ENCODE measurements at places on chromosomes 1 and 21.
A peak's percentile ranks its signal among the peaks of the same experiment; 100 is the strongest.

GRCh38 chr1:43776043-43776761 lies 68.9 kb downstream of the ST3GAL3 start:
- no peak for DNase-seq

DNA sequence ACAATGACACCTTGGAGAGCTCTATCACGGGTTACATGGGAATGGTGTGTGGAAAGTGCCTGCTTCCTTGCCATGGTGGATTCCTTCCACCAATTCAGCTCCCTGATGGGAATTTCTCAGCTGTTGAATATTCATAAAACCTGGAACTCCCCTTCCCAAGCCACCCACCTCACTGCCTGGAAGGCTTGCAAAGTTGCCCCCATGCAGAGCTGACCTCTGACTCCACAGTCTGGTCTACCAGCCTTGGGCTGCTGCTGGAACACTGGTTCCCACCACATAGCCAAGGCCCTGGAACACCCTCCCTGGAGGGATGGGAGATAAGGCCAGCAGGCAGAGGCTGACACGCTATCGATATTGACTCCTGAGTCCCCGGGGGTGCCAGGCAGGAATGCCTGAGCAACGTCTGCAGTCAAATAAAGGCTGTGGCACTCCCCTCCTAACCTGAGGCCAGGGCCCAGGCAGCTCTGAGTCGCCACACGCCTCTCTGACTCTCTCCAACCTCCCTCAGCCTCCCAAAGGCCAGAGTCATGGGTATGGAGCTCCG lies 8.8 kb downstream of the CCDC24 start:
- no peak for DNase-seq

GRCh38 chr1:169604781-169605560 lies 18.7 kb upstream of the F5 start:
- no peak for DNase-seq

- DNase-seq: no peak
Observed at GRCh38 chr1:65965112-65965996, 172.7 kb downstream of the PDE4B start.

GRCh38 chr1:201042779-201043461 lies 19.4 kb upstream of the KIF21B start:
- peak; percentile 18 for DNase-seq

DNA sequence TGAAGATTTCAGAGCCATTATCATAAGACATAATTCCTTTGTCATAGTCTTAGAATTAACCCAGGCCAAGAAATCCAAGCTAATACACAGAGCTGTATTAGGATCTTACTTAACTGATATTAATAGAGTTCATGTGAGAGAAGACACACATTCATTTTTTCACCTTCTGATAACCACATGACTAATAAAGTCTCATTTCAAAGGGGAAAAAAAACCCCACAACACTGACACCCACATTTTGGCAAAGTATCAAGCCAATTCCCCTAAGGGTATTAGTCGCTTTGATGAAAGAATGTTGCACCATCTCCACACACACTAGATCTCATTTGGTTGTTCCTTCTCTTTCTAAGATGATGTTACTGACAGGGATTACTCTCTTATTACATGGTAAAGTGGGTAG lies 344.4 kb upstream of the ESRRG start:
- no peak for DNase-seq

DNA sequence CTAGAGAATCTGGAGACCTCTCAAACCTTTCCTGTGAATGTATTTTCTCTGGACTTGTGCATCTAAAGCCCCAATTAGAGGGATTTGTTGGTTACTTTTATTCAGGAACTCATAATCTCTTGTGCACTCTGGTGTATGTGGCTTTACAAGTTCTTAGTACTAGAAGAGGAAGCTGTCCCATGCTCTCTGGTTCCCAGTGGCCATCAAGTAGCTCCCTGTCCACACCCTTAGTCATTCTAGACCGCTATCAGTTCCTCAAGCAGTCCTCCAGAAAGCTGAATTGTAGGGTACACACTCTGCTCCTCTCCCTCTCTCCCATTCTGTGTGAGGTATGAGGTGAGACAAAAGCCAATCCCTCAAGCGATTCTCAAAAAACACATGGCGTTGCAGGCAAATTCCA lies 470.3 kb downstream of the PTPRC start:
- DNase-seq: no peak

DNA sequence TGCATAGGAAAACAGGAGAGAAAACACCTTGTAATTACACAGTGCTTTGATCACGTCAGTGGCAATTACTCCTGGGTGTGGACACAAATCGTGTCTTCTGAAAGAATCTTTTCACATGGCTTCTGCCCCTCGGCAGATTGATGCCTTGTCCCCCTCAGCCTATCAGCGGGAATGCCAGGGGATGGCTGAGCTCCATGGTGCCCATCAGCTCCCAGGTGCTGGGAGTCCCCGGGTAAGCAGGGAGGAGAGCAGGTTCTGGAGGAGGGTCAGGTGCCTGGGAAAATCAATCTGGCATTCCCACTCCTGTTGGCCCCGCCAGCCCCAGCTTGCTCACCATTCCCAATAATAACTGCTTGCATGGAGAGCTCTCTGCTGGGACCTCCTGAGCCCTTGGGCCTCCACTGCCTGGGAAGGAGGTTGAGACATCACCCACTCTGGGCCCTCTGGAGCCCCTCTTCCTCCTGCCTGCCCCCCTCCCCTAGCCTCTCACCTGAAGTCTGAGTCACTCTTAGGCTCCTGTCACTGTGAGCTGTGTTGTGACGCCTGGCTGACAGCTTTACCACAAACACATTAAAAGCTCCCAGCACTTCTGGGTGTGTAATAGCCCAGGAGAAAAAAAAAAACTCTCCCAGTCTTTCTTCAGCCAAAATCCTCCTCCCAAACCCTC lies 4.9 kb downstream of the CAMK2N1 start:
- DNase-seq: no peak

DNA sequence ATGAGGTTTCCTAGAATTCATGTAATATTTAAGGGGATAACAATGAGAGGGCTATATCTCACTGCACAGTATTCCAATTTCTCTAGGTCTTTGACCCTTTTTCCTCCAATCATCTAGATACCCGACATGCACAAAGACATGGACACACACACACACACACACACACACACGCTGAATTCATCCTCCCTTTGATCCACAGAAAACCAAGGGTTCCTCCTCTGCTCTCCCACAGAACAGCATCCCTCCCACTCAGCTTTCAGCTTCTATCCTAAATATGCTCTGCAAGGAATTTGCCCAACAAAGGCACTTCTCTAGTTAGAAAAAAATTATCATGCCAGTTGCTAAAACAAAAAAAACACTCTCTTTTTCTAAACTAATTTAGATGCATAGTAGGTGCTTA lies 231.7 kb downstream of the RGS7 start:
- DNase-seq: no peak

- no peak for DNase-seq
Observed at GRCh38 chr1:229843627-229844238, 217.7 kb downstream of the URB2 start.

- DNase-seq: no peak
Observed at GRCh38 chr1:118333601-118334210, 148.7 kb upstream of the SPAG17 start.

DNA sequence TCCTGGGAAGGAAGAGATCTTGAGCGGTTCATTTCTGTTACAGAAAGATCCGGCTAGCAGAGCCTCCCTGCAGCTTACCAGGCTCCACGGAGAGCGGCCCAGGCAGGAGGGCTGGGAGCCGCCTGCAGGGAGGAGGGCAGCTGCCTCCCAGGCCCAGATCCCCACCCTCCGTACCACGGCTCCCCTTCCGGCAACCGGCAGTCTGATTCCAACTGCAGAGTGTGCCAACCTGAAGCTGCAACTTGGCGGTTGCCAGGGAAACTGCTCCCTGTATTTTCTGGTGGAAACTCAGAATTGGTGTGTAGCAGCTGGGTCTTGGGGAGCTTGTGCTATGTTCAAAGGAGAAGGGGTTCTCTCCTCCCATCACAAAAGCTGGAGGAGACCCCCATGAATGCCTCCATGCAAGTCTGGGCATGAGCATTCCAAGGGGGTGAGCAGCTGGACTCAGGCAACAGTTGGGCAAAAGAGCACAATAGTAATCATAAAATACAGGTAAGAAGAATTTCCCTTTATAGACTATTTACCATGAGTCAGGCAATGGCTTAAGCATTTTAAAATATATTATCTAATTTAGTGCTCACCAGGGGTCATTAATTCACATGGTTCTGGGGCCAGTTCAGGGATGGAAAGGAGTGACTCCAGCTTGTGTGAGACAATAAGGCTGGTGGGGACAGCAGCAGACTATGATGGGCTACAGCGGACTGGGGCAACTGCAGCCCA lies 46.1 kb upstream of the KAZN start:
- DNase-seq: no peak

DNA sequence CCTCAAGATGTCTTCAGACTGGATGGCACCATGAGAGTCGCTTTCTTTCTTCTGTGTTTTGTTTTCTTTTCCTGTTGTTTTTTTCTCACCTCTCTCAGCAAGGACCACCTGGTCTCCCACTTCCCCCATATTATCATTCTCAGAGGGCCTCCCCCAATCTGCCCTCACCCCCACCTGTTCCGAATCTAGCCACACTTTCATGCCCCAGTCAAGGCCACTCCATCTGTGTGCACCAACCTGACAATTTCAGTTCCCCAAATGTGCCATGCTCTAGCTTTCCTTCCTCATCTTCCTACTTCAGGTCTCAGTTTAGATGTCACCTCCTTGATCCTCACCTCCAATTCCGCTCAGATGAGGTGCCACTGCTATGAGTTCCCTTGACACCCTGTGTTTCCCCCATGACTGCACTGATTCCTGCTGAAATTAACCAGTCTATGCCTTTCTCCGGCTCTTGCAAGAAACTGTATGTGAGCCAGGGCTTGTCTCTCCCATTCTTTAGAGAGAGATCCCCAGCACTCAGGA lies 146.2 kb downstream of the PLPP3 start:
- DNase-seq: no peak

- no peak for DNase-seq
Observed at GRCh38 chr21:20971296-20971921, 26.8 kb upstream of the NCAM2 start.

GRCh38 chr1:19138331-19138730 lies 71.7 kb downstream of the UBR4 start:
- DNase-seq: no peak

DNA sequence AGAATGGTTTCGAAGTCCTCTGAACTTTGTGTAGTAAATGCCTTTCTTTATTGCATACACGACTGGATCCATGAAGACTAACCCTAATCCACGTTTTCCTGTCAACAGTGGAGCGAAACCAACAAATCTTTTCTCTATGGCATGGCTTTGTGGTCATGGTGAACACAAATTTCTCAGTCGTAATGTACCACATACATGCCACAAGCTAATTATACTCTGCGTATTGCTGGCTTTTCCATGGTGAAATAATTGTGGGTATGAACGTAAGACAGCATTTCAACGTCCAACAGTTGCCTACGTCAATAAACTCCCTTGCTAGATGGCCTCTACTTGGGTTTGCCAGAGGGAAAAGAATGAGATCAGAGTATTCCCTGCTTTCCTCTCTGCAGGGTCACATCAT lies 27.5 kb downstream of the INTS7 start:
- no peak for DNase-seq

- DNase-seq: peak; percentile 27
Observed at GRCh38 chr21:34276711-34277425, 86.9 kb upstream of the KCNE2 start.

- no peak for DNase-seq
Observed at GRCh38 chr1:210457568-210457967, 128.9 kb downstream of the HHAT start.

DNA sequence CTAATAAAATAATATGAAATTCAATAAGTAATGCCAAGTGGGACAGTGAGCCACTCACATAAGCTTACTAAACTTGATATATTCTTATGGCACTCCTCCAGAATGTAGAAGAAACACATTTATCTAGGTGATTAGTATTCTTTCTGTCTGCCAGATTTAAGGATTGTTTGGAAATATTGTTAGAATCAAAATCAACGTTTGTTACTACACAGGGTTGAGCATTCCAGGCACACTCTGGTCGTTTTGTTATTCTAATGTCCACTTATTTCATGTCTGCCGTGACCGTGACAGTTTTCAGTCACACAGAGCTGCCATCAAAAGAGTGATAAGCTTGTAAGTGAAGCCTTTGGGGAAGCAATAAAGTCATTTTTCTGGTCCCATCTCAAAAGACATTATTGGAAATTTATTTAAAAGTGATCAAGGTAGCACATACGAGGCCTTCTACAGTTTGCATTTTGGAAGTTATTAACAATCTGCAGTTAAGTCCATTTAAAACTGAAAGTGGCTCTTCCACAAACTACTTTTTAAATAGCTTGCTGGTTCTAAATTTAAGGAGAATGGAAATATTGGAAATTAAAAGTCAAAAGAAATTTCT lies 38.0 kb downstream of the NFIA start:
- no peak for DNase-seq
